ENCODE measurements at places on chromosomes 4 and X. TPM values are rescaled to one million over a fixed set of nuclear protein-coding genes. Genes with fewer than 3 reads are reported as not detected.

GRCh38 chrX:86047174-86047935 lies at the start of gene CHM:
Gene CHM, minus strand, starts transcription at chrX:86047558. Its CDS starts 26 bp downstream, at chrX:86047532.
- peak within 1 kb of the TSS; percentile 49 for H3K4me3 ChIP-seq
- no peaks in the 10 kb centered on the region for H3K27me3 ChIP-seq
- H3K27ac ChIP-seq = peak within 1 kb of the TSS; percentile 86
- no peak for DNase-seq
- no peaks in the 10 kb centered on the region for H3K36me3 ChIP-seq

DNA sequence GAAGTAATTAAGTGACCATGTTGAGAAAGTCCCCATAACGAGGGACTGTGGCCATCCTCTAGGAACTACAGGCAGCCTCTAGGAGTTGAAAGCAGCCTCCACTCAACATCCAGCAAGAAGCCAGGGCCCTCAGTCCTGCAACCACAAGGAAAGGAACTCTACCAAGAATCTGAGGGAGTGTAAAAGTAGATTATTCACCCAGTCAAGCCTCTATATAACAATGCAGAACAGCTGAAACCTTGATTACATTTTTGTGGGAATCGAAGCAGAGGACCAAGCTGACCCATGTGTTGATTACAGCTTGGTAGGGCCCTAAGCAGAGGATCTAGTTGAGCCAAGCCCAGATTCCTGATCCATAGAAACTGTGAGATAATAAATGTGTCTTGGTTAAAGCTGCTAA lies 17.1 kb downstream of the RPS6KA6 start:
- H3K27ac ChIP-seq = no peak overlapping the region
- H3K4me1 ChIP-seq = no peaks in the 10 kb centered on the region

The GLRA3 gene
- total RNA-seq = not detected

DNA sequence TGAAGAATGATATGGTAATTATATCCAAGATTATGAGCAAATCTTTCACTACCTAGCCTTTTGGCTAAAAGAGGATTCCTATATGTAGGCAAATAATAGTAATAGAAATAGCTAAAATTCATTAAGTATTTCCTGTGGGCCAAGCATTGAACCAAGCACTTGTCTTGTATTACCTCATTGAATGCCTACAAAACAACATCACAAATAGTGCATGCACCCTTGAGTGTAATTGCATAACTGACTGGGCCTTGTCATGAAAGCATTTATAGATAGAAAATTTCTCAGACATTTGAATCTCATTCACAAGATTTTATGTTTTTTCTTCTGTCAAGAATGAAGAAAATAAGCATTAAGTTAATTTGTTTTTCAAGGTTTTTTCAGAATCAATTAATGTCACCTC lies 3.9 kb upstream of the HPGDS start:
- no peak overlapping the region for H3K27ac ChIP-seq
- H3K27me3 ChIP-seq = no peaks in the 10 kb centered on the region
- DNase-seq = no peak
- no peaks in the 10 kb centered on the region for H3K4me1 ChIP-seq

The HHIP gene
- total RNA-seq = 19.3 TPM

DNA sequence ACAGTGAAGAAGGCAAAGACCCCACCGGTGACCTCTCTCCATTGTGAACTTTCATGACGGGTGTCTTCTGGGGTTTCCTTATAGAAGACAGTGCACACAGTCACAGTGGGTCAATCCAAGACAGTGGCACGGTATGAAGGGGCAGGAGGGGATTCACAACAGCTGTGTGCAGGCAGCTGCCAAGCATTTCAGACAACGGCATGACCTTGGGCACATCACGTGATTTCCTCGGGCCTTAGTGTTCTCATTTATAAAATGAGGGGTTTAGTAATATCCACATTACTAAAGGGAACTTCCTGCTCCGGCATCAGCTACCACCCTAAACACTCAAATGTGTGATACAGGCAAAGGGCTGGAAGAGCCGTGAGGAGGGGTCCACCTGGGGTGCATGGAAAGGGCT lies 42.9 kb downstream of the RBM47 start:
- no peaks in the 10 kb centered on the region for H3K36me3 ChIP-seq
- no peaks in the 10 kb centered on the region for H3K27me3 ChIP-seq
- peak overlapping the region; percentile 21 for H3K27ac ChIP-seq
- H3K4me3 ChIP-seq = no peak overlapping the region

The FAM184B gene
- total RNA-seq = 0.78 TPM

The VBP1 gene
- 18.9 TPM for total RNA-seq

DNA sequence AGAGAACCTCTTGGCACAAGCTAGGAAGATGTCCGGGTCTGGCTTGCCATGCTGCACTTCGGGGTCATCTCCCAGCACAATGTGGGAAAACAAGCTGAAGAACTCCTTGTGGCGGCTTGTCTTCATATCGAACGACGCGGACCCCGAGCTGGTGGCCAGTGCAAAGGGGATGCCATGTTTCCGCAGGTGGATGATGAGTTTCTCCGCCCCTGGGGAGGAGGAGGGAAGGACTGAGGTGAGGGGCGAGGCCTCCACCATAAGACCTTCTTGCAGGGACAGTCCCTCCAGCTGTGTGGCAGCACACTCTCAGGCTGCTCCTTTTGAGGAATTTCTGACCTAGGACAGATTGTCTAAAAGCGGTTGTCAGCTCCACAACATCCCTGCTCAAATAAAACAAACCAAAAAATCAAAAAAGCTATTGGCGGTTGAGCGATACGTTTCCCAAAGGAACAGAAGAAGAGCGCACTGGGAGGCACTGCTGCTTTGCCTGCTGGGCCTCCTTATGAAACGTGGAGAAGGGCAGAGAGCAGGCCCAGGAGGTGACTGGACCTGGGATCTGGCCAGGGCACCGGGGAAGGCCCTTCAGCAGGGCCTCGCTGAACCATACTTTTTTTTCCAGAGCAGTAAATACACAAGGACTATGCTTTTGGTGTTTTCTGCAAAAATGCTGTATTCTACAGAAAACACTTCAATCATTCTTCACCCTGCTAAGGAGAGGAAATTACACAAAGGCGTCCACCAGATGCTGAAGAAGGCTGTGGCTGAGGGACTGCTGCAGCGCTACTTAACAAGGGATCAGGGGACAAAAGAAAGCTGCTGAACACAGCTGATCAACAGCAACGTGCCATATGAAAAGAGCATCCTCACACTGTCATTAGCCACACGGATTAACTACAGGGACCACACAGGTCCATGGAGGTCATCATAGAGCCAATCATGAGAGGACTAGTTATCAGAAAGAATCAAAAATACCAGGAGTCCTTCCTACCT lies 70.0 kb upstream of the STS start:
- no peaks in the 10 kb centered on the region for H3K4me1 ChIP-seq
- H3K27me3 ChIP-seq = no peaks in the 10 kb centered on the region
- H3K27ac ChIP-seq = no peak overlapping the region
- no peak overlapping the region for H3K4me3 ChIP-seq

- H3K27ac ChIP-seq = no peak overlapping the region
- H3K27me3 ChIP-seq = no peaks in the 10 kb centered on the region
- peaks cover 47% of the 10 kb centered on the region for H3K36me3 ChIP-seq
Measured at GRCh38 chr4:4416981-4417380, 30.1 kb downstream of the NSG1 start.

GRCh38 chrX:73562458-73562857 lies 539 bp upstream of the CHIC1 start:
- H3K4me1 ChIP-seq = no peaks in the 10 kb centered on the region
- no peaks in the 10 kb centered on the region for H3K36me3 ChIP-seq

GRCh38 chr4:23614284-23614892 lies 275.5 kb downstream of the PPARGC1A start:
- DNase-seq = peak; percentile 32
- no peak overlapping the region for H3K27ac ChIP-seq
- H3K4me3 ChIP-seq = no peak overlapping the region
- no peaks in the 10 kb centered on the region for H3K27me3 ChIP-seq

DNA sequence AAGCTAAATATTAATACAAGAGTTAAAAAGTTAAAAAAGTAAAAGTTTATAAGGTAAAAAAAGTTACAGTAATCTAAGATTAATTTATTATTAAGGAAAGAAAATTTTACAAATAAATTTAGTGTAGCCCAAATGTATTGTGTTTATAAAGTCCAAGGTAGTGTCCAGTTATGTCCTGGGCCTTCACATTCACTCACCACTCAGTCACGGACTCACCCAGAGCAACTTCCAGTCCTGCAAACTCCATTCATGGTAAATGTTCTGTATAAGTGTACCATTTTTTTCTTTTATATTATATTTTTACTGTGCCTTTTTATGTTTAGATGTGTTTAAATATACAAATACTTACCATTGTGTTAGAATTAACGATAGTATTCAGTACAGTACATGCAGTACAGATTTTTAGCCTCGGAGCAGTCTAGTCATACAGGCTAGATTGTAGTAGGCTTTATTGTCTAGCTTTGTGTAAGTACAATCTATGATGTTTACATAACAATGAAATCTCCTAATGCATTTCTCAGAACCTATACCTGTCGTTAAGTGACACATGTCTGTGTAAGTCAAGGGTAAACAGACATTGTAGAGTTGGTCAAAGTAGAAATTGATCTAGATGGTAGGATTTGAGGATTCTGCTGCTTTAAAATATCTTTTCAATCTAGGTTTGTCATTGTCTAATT lies 197.7 kb downstream of the GC start:
- H3K27ac ChIP-seq = no peak overlapping the region
- no peaks in the 10 kb centered on the region for H3K36me3 ChIP-seq
- no peak overlapping the region for H3K4me3 ChIP-seq

The SPACA5 gene
- not detected for total RNA-seq

The GPR82 gene
- total RNA-seq = 0.67 TPM

The ACOT9 gene
- 54.5 TPM for total RNA-seq

- no peaks in the 10 kb centered on the region for H3K4me1 ChIP-seq
- no peaks in the 10 kb centered on the region for H3K36me3 ChIP-seq
- H3K27me3 ChIP-seq = no peaks in the 10 kb centered on the region
- no peak overlapping the region for H3K27ac ChIP-seq
Measured at GRCh38 chr4:138414202-138414601, 172.1 kb upstream of the SLC7A11 start.

DNA sequence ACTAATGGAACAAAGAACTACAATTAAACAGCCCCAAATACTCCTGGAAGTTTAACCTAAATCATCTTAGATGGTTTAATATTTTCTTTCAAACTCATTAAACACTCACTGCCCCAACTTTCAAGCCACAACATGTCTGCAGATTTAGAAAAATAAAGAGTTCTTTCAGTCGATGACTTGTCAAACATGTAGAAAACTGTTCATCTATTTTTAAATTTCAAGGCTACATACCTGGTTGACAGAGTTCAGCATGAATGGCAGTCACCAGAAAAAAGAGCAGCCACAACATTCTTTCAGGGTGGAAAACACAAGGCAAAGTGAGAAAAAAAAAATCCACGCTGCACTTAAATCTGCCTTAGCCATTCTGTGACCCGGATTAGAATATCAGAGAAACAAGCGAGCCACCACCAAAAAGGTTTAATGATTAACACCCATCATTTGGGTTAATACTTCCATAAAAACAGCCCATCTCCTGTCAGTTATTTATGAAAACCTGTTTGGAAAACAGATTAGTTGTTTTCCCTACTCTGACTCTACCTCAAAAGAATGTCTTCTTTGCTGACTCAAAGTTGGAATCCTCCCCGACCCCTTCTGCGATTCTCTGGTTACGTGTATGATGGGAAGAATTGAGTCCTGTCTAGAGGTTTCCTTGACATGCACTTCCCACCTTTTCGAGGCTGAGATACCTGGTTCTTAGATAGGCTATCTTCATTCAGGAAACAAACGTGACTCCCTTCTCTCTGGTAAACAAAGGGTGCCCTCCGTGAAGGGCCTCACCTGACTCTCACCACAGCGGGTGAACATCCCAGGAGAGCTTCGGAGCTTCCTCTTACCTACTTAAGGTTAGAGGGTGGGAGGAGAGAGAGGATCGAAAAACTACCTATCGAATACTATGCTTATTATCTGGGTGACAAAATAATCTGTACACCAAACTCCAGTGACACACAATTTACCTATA lies at the start of gene CLTRN:
Gene CLTRN (minus strand): TSS at position 319 of the 958 bp plus-strand sequence. CDS start 30 bp downstream, at position 289.
- DNase-seq = no peak
- no peaks in the 10 kb centered on the region for H3K36me3 ChIP-seq
- H3K4me3 ChIP-seq = no peak within 1 kb of the TSS
- no peak within 1 kb of the TSS for H3K27ac ChIP-seq

The USP51 gene
- 3.2 TPM for total RNA-seq

- no peaks in the 10 kb centered on the region for H3K4me1 ChIP-seq
- DNase-seq = peak; percentile 62
- no peaks in the 10 kb centered on the region for H3K36me3 ChIP-seq
- H3K4me3 ChIP-seq = peak overlapping the region; percentile 47
- H3K27ac ChIP-seq = peak overlapping the region; percentile 91
Measured at GRCh38 chrX:103629318-103630170, 769 bp downstream of the TCEAL1 start.

GRCh38 chrX:51891821-51892551 lies 1.4 kb upstream of the MAGED1 start:
- no peak for DNase-seq
- no peaks in the 10 kb centered on the region for H3K27me3 ChIP-seq
- no peak overlapping the region for H3K27ac ChIP-seq
- no peak overlapping the region for H3K4me3 ChIP-seq
- H3K36me3 ChIP-seq = no peaks in the 10 kb centered on the region
- H3K4me1 ChIP-seq = peaks cover 5% of the 10 kb centered on the region

DNA sequence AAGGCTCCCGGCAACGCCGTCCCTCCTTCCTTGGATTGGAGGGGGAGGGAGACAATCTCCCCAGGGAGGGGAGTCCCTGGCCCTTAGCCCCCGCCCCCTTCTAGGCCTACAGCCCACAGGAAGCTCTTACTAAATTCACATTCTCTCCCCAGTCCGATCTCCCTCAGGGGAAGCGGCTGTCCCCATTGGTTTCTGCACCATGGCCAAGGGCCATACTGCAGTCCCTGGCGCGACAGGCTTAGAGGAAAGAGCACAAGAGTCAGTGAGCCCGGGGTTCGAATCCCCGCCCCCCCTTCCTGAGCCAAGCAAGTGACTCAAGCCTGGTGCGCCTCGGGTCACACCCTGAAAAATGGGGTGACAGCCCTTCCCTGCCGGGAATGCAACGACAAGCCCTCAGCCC lies 1.1 kb downstream of the ABLIM2 start:
- H3K4me1 ChIP-seq = peaks cover 26% of the 10 kb centered on the region
- no peak overlapping the region for H3K27ac ChIP-seq
- peaks cover 10% of the 10 kb centered on the region for H3K27me3 ChIP-seq
- no peaks in the 10 kb centered on the region for H3K36me3 ChIP-seq

The MSL3 gene
- total RNA-seq = 24.6 TPM

The MAGEB1 gene
- not detected for total RNA-seq
